ENCODE measurements at places on chromosomes 16 and 17.

- DNase-seq = no peak
Measured at GRCh38 chr17:63945784-63946439, 13.8 kb upstream of the CD79B start.

GRCh38 chr17:78667741-78668640 is 90.8 kb upstream of the DNAH17 start:
- no peak for DNase-seq

GRCh38 chr17:60724647-60725046 is 47.0 kb downstream of the BCAS3 start:
- DNase-seq = no peak

DNA sequence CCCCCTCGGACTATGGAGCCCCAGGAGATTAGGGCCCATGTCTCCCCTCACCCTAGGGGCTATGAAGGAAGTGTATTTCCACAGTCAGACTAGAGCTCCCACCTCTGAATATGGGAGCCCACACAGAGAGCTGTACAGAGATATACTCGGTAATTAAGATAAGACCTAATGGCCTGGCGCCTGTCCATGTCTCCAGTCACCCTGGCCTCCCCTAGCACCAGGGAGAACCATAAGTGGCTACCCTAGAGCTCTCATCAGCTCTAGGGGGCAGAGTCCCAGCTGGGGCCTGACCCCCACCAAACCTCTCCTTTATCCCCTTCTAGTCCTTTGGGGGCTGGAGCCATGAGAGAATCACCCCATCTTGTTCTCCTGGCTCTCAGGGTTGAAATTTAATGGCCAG is 2.4 kb downstream of the TMEM101 start:
- DNase-seq = no peak

DNA sequence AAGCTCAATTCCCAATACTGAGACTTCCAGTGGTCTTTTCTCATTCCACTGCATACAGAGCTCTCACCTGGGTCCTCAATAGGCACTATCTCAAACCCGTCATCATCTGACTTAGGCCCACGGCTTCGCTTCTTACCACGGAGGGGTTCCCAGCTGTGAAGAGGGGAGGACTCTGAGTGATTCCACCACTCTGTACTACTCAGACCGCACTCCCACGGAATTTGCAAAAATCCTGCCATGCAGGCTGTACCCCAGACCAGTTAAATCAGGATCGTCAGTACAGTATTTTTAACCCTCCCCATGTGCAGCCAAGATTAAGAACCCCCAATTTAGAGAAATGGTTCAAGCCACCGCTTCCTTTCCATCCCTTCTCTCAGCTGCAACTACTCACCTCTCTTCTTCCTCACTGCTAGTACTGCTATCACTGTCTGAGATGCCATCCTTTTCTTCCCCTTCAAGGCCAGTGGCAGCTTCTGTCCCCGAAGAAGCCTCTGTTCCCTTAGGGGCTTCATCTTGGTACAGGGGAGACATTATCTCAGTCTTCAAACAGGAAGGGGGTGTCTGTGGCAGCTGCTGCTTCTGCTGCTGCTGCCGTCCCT is 6.2 kb upstream of the PSMC5 start:
- no peak for DNase-seq

DNA sequence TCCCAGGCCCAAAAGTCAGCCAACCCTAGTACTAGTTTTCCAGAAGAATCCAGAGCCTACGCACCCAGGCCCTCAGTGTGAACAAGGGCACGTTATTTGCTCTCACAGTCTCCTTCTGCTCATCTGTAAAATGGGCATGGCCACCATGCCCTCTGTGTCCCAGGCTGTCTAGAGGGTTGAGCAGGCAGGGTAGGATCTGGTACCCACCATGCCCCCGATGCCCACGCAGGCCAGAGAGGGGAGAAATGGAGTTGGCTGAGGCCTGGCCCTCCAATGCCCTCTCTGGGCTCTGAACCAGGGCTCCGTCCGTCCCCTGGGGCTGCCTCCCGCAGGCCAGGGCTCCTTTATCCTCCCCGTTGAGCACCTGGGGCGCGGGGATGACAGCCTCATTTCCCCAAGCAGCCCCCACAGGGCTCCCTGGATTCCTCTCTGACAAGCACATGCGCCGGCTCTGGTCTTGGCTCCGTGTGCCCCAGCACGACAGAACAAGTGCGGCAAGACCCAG is 9.1 kb upstream of the BAHCC1 start:
- no peak for DNase-seq

- DNase-seq = no peak
Measured at GRCh38 chr17:28366605-28367004, 1.6 kb upstream of the SEBOX start.

- DNase-seq = peak; percentile 45
Measured at GRCh38 chr16:27237219-27238015, 31.2 kb downstream of the NSMCE1 start.

DNA sequence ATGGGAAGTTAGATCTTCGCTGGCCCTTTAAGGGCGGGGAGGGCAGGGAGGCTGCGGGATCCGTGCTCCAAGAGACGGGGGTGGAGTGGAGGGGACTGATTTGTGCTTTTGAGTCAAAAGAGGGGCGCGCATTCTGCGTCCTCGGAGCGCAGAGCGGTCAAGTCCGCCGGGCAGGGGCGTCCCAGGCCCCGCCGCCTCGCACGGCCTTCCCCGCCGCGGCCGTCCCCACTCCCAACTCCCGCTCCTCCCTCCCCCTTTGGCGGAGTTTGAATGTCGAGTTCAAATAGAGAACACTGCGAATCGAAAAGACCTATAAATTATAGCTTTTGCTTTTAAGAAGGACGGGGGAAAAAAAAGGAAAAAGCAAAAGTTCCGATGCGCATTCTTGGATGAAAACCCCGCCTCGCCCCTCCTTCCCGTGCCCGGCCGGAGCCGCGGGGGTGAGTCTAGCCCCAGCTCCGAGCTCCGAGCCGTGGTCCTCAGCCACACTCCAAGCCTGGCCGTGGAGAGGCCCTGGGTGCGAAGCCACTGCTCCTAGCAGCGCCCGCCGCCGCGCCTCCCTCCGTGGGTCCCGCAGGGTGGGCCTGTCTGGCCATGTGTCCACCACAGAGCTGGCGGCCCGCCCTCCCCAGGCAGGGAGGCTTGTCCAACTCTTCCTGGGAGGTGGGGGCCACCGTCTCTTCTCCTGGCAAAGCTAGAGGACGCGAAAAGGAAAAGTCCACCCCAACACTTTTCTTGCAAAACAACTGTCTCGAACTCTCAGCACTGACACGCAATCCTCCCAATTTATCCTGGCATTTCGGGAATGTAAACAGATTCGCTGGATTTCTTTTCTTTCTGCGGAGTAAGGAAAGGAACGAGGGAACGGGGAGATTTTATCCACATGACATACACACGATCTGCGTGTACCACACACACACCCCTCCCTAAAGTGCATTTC is 3.6 kb downstream of the CBX8 start:
- no peak for DNase-seq

- DNase-seq = no peak
Measured at GRCh38 chr17:5585836-5586521, 1.7 kb upstream of the NLRP1 start.

DNA sequence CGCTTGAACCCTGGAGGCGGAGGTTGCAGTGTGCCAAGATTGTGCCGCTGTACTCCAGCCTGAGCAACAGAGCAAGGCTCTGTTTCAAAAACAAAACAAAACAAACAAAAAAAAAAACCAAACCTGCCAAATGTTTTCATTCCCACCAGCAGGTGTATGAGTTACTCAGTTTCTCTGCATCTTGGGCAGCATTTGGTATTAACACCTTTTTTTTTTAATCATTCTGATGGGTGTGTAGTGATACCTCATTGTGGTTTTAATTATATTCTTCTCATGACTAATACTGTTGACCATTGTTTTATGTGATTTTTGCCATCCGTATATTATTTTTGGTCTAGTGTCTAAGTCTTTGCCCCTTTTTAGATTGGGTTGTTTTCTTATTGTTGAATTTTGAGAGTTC is 15.3 kb downstream of the NFATC3 start:
- no peak for DNase-seq

DNA sequence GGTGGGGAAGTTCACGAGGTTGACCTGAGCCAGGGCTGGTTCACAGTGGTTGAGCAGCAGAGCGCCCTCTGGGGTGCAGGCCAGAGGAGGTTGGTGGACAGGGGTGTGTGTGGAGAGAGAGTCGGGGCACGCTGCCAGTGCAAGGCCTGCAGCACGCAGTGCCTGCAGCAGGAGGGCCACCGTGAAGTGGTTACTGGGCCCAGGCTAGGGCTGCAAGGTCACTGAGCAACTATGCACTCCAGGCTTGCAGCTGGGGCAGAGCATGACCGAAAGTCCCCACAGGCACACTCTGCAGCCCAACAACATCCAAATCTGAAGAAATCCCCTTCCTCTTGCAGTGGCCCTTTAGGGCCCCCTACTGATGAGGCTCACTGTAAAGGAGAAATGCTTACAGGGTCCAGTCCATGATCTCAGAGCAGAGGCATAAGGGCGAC is 89.1 kb upstream of the NOL11 start:
- DNase-seq = no peak

GRCh38 chr17:9123594-9124553 is 102.6 kb downstream of the NTN1 start:
- DNase-seq = no peak

GRCh38 chr17:39186481-39187002 is 10.9 kb downstream of the CACNB1 start:
- DNase-seq = no peak

- peak; percentile 39 for DNase-seq
Measured at GRCh38 chr16:20849589-20850390, 43.5 kb downstream of the REXO5 start.

DNA sequence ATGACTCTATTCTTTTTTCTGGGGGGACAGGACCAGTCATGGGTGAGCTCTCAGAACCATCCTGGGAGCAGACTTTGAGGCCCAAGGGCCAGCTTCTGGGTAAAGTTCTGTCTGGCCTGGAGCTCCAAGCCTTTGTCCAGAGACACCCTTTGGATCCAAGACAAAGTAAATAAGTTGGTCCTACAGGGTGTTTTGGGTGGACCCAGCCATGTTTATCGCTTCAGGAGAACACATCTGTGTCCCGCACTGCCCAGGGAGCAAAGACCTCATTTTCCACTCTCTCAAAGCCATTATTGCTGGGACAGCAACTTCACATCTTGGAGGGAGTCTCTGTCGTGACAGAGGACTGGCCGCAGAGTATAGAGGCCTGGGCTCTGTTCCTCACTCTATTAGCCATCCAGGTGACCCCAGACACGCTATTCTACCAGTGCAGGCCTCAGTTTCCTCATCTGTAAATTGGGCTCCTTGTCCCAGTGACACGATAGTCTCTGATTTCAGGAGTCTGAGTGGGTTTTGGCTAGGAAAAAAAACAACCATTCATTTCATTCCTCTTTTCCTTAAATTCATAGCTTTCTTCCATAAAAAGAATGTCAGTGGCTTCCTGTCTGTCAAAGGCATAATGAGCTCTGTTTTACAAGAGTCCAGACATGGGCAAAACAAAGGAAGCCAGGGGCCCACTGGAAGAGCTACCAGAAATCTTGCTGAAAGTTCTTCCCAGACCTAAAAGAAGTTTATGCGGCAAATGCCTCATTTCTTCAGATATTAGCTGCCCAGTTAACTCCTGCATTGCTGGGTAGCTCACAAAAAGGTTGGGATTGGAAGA is 62.4 kb downstream of the PECAM1 start:
- no peak for DNase-seq

- no peak for DNase-seq
Measured at GRCh38 chr17:70584255-70584654, 414.9 kb downstream of the KCNJ2 start.

DNA sequence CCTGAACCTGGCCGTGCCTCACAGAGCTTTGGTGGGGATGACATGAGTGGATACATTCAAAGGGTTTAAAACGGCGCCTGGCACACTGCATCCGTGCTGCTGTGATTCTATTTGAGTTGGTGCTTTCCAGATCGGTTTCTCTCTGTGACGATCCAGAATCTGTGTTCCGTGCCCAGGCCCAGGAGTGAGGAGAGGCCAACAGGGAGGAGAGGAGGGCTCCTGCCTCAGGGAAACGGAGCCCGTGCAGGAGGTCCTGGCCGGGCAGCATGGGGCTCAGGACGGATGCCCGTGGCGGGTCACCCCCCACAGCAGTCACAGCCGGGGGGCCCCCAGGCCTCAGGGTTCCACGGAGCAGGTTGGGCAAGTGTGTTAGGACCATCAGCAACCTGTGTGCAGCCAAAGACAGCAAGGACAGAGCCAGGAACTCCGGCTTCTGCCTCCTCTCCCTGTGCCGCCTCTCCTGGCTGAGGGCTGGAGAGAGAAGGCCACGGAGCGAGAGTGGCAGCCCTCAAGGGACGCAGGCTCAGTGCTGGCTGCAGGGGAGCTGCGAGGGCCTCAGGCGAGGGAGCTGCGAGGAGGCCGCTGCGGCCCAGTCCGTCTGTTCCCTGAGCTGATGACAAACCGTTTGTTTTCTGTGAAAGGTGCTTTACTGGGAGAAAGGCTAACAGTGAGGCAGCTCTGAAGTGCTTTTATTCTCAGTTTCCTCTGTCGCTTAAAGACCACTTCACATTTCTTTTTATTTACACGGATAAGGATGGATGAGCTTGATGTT is 99.3 kb downstream of the METRNL start:
- DNase-seq = no peak

- no peak for DNase-seq
Measured at GRCh38 chr17:81388612-81389367, 6.5 kb upstream of the BAHCC1 start.

- DNase-seq = no peak
Measured at GRCh38 chr17:13001991-13002615, 15.7 kb downstream of the ELAC2 start.

DNA sequence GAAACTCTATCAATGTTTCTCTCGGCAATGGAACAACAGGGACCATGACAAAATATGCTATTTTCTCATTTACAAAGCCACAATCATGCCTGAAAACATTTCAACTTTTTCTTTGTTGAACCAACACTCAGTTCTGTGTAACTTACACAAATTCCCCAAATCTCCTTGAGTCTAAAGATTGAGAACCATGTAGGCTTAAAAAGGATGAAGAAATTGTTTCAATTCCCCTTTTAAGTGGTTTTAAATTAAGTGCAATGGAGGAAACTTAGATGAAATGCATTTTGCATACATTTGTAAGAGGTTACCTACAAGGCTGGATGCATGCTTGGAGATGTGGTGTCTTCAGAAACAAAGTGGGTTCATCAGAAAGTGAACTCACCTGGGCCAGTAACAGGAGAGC is 566.4 kb upstream of the CDH11 start:
- DNase-seq = no peak

DNA sequence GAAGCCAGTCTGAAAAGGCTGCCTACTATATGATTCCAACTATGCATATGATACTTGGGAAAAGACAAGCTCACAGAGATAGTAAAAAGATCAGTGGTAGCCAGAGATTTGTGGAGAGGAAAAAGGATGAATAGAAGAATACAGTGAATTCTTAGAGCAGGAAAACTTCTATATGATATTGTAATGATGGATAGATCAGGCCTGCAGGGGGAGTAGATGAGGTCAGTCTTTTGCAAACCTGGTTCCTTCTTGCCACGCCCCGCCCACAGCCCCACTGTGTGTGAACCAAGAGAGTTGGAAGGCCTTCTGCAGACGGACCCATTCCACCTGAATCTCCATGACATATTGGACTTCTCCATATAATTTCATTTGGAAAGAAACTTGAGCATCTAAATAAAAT is 761 bp upstream of the CCL8 start:
- no peak for DNase-seq

DNA sequence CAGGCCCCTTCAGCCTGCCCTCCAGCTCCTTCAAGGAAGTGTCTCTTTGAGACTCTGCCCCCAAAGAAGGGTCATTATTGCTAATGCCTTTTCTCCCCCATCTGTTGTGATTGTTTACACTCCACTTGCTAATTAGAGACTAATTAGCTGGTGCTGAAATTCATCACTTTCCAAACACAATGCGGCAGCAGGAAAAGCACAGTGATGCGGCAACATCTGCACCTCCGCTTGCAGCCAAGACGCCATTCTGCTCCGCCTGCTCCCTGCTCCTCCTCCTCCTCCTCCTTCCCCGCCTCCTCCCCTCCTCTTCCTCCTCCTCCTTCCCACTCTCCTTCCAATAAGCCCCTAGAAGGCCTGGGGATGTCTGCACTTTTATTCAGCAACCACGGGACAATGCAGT is 110.5 kb downstream of the SDK2 start:
- no peak for DNase-seq
